Stimulated activated CD4-positive, alpha-beta T cell treated with anti-CD3 and anti-CD28 coated beads, Interleukin-12 subunit alpha, Interleukin-12 subunit beta, amount 100 ng/mL, for 24 hours (primary cell): ENCODE measurements at places on chromosomes 16 and 17.

GRCh38 chr17:19544366-19544765 is 10.7 kb downstream of the SLC47A1 start:
- no peak for DNase-seq

- DNase-seq = no peak
Observed at GRCh38 chr17:47711366-47712099, 17.6 kb downstream of the TBKBP1 start.

GRCh38 chr17:61597607-61598006 is 6.6 kb upstream of the NACA2 start:
- DNase-seq = no peak

GRCh38 chr17:9521062-9521461 is 54.6 kb downstream of the STX8 start:
- no peak for DNase-seq

DNA sequence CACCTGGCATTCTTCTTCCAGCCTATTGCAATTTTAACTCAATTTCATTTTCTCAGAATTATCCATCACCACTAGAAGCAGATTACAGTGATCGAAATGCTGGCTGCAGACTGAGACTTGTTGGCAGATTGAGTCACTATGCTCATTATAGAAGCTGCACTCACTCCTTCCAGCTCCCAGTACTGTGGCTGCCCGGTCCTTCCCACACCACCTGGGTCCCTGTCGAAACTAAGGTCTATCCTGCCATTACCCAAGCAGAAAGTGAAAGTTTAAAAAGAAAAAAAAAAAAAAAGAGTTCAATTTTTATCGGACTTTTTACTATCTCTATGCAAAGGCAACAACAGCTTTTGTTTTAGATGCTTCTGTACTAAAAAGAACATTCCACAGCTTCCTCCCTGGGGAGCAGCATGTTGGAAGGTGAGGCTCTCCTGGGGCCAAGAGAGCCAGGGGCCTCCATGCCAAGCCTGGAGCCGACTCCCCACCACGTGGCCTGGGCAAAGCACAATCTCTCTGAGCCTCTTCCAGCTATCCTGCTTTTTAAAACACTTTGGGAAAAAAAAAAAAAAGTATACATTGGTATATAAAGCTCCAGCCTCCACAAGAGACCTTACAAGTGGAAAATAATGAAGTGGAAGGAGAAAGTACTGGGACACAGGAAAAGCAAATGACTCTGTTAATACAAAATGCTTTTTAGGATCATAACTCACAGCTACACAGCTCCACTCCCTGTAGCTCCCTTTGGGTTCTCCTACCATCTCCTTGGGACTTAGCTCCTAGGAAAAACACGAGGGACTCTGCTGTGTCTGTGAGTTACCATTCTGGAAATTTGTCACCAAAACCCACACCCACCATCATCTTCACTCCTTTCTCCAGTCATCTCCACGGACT is 77.8 kb downstream of the USP31 start:
- no peak for DNase-seq

- DNase-seq = no peak
Observed at GRCh38 chr16:4663465-4663776, 29.9 kb upstream of the NUDT16L1 start.

- no peak for DNase-seq
Observed at GRCh38 chr17:17118399-17118798, 76.1 kb downstream of the MPRIP start.

DNA sequence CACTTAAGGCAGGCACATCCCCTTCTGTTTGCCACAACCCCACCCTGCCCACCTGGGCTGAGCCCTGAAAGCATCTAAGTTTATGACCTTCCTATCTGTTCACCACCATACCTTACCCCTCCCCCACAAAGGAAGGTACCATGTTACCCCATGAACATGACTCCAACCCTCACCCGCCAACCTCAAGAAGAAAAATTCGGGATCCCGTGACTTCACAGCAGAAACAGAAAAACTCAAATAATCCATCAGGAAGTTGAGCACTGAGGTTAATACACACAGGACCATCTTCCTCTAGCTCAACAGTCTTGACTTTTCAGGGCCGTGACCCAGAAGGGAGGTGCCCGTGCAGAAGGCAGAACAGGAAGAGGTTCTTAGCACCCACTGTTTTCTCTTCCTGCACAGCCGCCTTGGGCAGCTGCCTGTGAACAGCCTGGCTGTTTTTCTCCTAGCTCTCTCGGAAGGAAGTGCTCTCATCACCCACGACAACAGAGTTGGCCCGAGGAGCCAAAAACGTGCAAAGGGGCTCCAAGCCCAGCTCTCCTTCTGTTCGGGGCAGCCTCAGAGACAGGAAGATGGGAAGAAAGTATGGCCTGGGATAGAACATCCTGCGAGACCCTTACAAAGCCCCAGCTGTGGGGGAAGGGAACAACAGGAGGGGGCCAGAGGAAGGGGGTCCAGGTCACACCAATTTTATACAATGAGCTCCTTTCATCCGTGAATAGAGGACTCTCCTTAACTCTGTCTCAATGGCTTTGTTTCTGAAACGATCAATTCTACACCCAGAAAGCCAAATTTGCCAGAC is 101.1 kb downstream of the XYLT1 start:
- DNase-seq = peak; percentile 38

- no peak for DNase-seq
Observed at GRCh38 chr17:42855048-42855596, 4.1 kb downstream of the AOC3 start.

DNA sequence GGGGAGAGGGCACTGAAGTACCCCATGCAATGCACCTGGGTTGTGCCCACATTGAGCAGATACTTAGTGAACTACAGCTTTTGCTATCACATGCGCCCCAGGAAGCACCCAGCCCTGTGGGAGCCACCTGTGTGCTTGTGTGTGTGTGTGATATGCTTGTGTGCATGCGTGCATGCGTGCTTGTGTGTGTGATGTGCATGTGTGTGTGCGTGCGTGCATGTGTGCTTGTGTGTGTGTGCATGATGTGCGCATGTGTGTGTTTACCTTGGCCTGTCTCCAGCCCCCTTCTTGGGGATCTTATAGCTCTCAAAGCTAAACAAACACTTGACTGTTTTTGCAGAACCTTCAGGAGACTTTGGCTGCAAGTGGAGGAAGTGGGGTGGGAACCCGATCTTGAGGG is 841 bp downstream of the C16orf89 start:
- no peak for DNase-seq

DNA sequence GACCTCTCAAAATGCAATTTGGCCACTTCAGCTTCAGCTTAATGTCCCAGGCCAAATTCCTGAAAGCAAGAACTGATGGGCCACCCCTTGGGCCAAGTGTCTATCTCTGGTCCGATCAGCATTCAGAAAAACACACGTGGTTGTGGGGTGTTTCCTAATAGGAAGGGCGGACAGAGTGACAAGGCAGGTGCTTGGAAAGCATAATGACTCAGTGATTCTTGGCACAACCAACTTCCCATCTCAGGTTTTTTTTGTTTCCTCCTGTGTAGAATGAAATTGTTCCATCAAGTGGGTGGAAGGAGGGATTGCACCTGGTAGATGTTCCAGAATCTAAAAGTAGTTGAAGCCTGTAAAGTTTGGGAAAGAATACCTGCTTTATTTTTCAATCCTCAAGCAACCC is 155.6 kb downstream of the HS3ST2 start:
- no peak for DNase-seq

DNA sequence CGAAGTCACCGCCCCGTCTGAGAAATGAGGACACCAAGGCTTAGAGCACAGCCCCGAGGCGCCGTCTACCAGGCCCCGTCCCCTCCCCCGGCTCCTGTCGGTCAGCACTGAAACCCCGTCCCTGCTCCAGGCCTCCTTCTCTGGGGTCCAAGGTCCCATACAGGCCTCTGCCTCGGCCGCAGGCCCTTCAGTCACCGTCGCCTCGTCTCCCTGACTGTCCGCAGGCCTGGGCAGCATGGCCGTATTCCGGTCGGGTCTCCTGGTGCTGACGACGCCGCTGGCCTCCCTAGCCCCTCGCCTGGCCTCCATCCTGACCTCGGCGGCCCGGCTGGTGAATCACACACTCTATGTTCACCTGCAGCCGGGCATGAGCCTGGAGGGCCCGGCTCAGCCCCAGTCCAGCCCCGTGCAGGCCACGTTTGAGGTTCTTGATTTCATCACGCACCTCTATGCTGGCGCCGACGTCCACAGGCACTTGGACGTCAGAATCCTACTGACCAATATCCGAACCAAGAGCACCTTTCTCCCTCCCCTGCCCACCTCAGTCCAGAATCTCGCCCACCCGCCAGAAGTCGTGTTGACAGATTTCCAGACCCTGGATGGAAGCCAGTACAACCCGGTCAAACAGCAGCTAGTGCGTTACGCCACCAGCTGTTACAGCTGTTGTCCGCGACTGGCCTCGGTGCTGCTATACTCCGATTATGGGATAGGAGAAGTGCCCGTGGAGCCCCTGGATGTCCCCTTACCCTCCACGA is 617 bp downstream of the COASY start:
- no peak for DNase-seq

- DNase-seq = no peak
Observed at GRCh38 chr17:57877803-57878377, 28.0 kb upstream of the MRPS23 start.

- no peak for DNase-seq
Observed at GRCh38 chr17:42798011-42798382, 507 bp downstream of the COA3 start.

GRCh38 chr16:14502932-14503741 is 126.9 kb downstream of the PARN start:
- DNase-seq = no peak

GRCh38 chr16:54522584-54522983 is 236.0 kb upstream of the IRX3 start:
- no peak for DNase-seq

GRCh38 chr17:79990051-79990592 is 45.5 kb downstream of the TBC1D16 start:
- DNase-seq = no peak

GRCh38 chr16:54652201-54652770 is 278.4 kb upstream of the IRX5 start:
- no peak for DNase-seq

DNA sequence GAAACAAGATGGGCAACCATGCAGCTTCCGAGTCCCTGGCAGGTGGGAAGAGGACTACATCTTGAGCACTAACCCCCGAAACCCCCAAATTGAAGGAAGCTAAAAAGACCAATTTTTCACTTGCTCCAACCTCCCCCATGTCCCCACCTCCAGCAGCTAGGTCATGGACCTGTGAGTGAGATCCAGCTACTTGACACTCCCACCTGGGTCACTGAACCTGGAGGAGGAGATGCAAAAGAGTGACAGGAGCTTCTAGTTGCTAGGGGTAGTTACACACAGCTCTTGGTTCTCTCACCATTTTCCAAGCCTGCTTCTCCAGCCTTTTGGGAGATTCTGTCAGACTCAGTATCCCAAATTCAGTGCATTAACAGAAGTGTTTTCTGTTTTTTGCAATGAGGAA is 11.2 kb downstream of the PDZD9 start:
- DNase-seq = no peak

DNA sequence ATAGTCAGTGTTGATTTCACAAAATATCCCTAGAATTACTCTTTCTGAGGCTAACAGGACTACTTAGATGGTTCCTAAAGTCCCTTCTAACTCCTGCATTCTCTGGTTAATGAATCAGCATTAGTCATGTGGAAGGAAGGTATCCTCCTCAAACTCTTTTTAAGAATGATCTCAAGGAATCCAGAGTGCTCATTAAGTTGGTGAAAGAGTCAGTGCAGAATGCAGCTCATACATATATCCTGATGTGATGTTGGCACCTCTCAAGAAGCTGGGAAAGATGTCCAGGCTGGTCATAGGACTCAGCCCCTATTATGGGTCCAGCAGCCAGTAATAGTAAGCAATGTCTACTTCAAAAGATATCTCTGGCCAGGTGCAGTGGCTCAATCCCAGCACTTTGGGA is 65.5 kb downstream of the PIGL start:
- DNase-seq = no peak

DNA sequence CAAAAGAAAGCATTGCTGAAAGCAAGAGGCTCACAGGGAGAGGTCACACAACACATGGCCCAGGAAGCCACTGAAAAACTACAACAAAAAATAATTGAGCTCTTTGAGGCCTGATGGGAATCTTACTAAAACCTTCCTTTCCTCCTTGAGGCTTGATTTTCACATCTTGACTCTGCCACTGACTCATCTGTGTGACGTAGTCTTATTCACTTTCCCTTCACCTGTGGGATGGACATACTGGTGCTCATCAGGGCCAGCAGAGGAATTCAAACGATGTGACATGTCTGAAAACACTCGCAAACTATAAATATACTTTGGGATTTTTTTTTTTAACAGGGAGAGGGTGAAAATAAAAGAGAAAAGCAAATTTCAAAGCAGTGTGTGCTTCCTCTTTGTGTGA is 78.3 kb upstream of the ASIC2 start:
- DNase-seq = no peak

DNA sequence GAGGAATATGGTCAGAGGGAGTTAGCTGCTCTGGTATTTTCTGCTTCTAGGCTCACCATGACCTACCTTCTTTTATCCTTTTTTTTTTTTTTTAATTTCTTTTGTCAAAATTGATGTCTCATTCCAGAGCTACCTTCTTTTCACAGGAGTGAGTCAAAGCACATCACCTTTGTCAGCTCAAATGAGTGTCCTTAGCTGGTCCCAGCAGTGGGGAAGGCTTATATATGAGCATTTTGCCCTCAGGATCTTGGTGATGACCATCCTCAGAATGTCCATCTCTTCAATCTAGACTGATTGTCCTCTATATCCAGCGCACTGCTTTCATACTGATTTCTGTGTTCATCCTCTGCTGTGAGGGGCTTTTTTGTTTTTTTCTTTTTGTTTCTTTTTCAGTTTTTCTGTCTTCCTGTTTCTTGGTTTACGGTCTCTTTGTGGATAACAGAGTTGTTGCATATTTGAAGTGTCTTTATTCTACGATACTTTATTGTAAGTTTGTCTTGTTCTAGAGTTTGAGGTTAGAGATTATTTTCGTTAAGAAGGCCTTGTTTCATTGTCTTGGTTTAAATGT is 24.9 kb downstream of the CBFB start:
- DNase-seq = no peak

DNA sequence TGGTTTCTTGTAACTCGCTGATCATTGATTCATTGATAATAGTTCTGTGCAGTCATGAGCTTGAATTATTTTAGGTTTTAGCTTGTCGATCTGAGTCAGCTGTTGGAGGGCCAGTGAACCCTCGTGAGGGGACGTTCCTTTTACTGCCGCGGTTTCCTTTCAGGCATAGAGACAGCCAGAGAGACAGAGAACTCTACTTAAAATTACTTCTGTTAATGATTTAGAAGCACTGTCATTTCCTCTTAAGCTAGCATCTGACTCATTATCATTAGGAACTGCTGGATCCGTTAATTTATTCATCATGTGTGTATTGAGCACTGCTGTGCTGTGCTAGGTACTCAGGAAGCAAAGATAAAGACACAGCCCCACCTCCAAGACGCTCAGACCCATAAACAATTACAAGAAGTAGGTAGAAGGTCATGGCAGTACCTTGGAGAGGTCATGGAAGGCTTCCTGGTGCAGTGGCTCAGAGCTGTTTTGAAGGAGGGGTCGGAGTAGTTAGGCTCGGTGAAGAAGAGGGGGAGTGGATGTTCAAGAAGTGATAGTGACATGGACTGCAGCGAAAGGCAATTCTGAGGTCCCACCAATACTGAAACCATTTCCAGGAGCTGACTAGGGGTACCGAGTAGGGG is 3.3 kb downstream of the PGS1 start:
- DNase-seq = no peak
